CD4-positive, alpha-beta T cell treated with Interleukin-15 for 4 hours (primary cell): ENCODE measurements at places on chromosomes 1 and 21.
A peak's percentile ranks its signal among the peaks of the same experiment; 100 is the strongest.

DNA sequence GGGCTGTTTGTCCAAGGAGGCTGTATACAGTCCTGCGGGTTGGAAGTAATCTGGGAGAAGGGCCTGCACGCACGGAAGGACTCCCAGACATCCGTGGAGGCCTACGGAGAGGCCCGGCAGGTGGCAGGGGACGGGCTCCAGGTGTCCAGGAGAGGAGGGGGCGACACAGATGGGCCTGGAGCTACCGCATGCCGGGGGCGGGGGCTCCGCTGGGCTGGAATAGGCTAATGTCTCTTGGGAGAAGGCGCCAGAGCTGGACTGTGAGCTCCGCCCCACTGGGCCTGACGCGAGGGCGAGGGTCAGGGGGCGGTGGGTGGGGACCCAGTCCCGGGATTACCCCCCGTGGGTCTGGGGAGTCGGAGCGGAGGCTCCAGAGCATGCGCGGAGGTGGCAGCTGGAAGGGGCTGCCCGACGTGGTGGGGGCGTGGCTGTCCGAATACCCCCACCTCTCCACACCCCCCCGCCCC lies 659 bp downstream of the AGO1 start:
- peak; percentile 20 for DNase-seq

DNA sequence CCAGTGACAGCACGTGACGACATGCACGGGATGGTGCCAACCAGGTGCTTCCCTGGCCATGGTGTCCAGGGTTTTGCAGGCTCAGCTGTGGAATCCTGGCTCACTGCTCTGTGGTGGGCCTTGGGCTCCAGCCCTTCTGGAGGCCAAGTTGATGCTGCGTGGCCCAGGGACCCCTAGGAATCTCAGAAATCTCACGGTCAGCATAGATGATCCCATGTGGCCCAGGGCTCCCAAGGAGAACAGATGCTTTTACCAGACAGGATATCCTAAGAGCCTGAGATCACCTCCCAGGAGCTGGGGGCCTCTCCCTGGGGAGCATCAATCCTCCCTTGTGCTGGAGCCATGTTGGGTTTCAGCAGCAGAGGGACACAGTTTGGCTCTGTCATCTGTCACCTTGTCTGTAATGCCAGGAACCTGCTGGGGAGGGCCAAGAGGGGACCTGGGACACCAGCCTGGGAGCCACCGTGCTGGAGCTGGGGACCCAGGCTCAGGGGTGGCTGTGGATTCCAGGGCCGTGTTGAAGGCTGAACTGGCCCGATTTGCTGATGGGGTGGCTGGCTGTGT lies 63.9 kb downstream of the TRIM11 start:
- no peak for DNase-seq

DNA sequence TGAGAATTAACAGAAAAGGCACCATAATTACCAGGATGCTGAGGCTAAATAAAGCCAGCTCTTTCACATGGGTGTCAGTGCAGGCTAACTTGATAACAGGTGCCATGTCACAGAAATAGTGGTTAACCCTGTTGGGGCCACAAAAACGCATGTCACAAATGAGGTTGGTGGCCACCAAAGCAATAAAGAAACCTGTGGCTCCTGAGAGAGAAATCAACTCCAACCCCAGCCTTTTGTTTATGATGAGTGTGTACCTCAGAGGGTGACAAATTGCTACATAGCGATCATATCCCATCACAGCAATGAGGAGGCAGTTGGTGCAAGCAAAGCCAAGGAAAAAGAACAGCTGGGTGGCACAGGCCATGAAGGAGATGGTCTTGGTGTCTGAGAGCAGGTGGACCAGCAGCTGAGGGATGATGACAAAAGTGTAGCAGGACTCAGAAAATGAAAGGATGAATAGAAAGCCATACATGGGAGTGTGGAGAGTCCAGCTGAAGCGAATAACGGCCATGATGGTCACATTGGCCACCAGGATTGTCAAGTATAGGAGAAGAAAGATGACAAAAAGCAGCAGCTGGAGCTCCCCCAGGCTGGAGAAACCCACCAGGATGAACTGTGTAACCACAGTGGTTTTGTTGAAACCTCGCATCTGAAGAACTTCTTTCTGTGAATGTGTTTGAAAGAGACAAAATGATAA lies at the start of gene OR10T2:
TSS of gene OR10T2 (minus strand) at position 649 of the 697 bp plus-strand sequence. CDS start at position 649, 0 bp downstream.
- no peak for DNase-seq

GRCh38 chr1:212413902-212414327 lies 771 bp downstream of the PACC1 start:
- no peak for DNase-seq

GRCh38 chr1:63321066-63321784 lies 1.1 kb upstream of the FOXD3 start:
- no peak for DNase-seq

DNA sequence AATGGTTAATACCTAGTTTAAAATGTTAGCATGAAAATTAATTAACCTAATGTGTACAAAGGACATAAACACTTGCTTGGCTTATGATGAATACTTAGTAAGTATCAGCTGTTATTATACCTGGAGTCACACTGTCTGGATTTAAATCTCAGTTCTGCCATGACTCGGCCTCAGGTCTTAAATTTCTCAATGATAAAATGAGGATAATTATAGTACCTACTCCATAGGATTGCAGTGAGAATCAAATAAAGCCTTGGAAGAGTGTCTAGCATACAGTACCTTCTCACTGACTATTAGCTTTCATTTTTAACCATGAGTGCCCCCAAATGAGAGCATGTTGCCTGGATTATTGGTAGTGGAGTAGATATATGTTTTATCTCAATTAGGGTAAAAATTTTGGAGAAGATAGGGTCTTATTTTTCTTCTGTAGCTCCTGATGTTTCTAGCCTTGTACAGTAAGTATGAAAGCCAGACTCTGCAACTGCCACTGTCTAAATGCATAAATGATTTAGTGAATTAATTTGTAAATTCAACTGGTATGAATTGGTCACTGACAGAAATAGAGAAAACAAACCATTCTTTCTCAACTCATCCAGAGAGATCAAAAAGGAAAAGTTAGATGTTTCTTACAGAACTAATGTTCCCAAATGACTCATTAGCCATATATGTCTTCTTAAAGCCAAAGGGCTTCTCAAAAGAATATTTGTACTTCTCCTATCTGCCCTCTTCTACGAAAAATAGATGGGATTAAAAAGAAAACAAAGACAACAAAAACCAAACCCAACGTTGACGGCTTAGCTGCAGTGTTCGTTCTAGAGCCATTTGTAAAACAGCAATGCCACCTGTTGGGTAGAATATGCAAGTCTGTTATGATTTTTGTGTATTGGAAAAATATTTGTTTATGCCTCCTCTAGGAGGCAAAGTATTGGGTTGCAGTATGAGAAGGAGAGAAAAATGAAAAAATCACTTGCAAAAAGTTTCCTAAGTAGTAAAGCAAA lies 53.8 kb upstream of the MROH9 start:
- DNase-seq = no peak

DNA sequence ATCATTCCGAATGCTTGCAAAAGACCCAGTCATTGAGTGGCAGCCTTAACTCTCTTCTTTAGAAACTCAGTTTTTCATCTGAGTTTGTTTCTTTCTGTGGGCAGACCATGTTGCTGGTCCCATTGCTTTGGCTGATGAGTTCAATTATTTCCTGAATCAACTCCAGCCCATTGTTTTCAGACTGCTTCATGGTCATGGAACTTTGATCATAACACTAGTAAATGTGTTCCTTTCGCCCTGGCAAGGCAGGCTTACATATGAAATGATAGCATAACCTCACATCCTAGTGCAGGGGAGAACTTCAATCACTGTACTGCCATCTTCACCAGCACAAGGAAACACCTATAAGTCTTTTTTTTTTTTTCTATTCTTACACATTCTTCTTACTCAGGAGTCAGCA lies 50.0 kb upstream of the DUSP10 start:
- DNase-seq = no peak

DNA sequence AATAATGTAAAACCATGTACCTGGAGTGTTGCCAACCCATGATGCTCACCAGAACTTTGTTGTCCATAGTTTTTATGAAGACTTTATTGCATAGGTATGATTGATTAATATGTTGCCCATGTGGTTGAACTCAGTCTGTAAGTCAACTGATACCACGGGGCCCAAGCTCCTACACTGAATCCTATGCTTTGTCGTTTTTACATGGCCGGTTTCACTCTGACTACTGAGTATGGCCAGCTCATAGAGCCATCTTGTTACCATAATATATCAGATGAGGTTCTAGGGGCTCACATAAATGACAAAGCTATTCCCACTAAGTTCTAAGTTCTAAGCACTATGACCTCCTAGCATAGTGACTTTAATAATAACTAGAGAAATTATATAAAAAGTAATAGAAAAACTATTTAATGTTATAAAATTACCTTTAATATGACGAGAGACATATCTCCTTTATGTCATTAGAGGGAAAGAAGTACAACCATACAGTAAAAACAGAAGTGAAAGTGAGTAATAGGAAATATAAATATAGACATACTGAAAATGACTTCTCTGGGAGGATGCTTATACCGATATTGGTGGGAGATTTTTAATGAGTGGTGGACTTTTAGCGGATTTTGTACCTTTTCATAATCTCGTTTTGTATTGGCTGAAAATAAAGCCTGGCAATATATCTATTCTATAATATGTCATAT lies 983.4 kb upstream of the PRMT6 start:
- no peak for DNase-seq

GRCh38 chr1:9324246-9325096 lies 31.8 kb downstream of the SPSB1 start:
- DNase-seq = no peak

DNA sequence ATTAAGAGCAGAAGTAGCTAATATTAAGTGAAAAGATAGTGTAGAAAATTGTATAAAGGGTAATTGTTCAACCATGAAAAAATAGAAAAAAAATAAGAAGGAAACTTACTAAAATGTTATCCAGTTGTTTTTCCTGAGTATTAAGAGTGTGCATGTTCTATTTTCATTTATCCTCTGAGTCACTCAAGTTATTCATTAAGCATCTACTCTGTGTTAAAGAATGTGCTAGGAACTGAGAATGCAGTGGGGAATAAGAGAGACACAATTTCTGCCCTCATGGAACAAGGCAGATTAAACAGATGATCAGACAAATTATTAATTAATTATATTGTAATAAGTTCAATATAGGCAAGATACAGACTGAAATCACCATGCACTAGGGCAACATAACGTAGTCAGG lies 10.8 kb upstream of the PIGK start:
- no peak for DNase-seq

GRCh38 chr1:99636647-99637175 lies 9.2 kb upstream of the PALMD start:
- no peak for DNase-seq

- DNase-seq = no peak
Observed at GRCh38 chr1:147434921-147435320, 106.4 kb upstream of the BCL9 start.

DNA sequence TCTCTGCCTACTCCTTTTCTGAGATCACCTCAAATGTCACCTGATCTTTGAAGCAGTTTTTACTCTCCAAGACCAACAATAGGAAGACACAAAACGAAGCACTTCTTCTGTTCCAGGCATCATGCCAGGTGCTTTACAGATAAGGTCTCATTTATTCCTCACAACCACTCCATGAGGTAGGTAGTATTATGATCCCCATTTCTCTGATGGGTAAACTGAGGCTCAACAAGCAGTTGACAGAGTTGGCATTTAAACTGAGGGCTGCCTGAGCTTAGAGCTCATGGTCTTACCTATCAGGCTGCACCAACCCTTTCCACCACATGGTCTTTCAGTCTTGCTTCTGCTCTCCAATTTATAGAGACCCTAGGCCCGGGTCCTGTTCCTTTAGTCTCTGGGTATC lies 147.2 kb upstream of the JUN start:
- no peak for DNase-seq

GRCh38 chr1:192527950-192528349 lies 47.6 kb upstream of the RGS1 start:
- DNase-seq = no peak

GRCh38 chr1:235775246-235775860 lies 91.4 kb downstream of the LYST start:
- no peak for DNase-seq

- no peak for DNase-seq
Observed at GRCh38 chr1:205045146-205045545, 2.1 kb downstream of the CNTN2 start.

- DNase-seq = no peak
Observed at GRCh38 chr1:180646093-180646492, 14.3 kb downstream of the XPR1 start.

DNA sequence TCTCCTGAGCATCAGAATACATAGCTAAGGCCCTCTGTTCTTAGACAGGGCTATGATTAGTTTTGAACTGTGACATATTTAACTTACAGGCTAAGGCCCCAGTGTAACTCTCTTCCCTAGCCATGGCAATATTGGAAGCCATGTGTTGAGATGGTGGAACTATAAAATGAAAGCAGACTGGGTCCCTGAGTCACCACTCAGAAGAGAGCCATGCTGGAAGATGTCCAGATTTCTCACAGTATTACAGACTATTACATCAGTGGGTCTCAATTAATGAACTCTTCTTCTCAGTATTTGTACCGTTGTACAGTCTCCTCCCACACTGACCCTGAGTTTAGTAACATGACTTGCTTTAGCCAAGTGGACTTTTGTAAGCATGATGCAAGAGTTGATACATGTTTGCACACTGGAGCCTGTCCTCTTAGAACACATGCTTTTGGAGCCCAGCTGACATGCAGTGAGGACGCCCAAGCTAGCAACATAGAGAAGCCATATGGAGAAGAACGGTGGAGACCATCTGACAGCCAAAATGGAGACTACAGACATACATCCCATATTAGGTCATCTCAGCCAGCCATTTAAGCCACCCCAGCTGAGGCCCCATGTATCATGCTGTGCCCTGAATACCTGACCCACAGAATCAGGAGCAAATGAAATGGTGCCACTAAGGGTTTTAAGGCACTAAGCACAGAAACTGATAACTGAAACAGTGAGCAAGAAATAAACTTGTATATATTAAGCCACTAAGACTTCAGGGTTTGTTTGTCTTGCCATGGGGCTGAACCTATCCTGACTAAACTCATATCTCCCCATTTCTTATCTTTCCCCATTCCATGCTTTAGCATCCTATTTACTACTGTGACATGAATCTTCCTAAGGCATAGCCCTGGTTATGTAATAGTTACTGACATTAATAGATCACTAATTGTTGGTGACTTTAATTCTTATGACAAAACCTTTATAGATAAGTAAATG lies 24.4 kb downstream of the TBX15 start:
- no peak for DNase-seq

DNA sequence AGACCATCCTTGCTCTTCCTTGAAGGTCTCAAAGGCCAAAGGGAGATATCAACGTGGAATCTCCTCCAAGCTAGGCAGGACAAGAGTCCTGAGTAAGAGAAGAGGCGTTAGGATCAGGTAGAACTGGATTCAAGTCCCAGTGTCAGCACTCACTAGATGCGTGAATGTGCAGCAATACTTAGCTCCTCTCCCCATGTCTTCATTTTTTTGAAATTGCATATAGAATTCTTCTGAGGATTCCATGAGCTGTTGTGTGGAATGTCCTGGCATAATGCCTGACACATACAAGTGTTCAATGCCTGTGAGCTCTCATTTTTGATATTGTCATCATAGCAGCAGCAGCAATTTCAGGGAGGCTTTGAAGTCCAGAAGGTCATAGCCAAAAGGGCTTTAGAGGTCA lies 333.2 kb downstream of the KCNH1 start:
- no peak for DNase-seq

GRCh38 chr1:167431261-167431908 lies 86.9 kb downstream of the CD247 start:
- DNase-seq = no peak
